ENCODE measurements at places on chromosomes 4 and X. TPM values are rescaled to one million over a fixed set of nuclear protein-coding genes. Genes with fewer than 3 reads are reported as not detected.

- peaks cover 6% of the 10 kb centered on the region for H3K4me1 ChIP-seq
- H3K27ac ChIP-seq = no peak overlapping the region
- H3K4me3 ChIP-seq = no peak overlapping the region
- DNase-seq = no peak
- no peaks in the 10 kb centered on the region for H3K36me3 ChIP-seq
- no peaks in the 10 kb centered on the region for H3K27me3 ChIP-seq
Measured at GRCh38 chr4:6749340-6750171, 33.0 kb upstream of the KIAA0232 start.

- DNase-seq = no peak
- no peak overlapping the region for H3K4me3 ChIP-seq
- no peaks in the 10 kb centered on the region for H3K4me1 ChIP-seq
- no peaks in the 10 kb centered on the region for H3K36me3 ChIP-seq
- no peaks in the 10 kb centered on the region for H3K27me3 ChIP-seq
- no peak overlapping the region for H3K27ac ChIP-seq
Measured at GRCh38 chr4:5033281-5033841, 14.1 kb upstream of the CYTL1 start.

HPGDS gene
- not detected for polyA plus RNA-seq

GRCh38 chr4:84171871-84172270 is 327.2 kb downstream of the NKX6-1 start:
- H3K27ac ChIP-seq = no peak overlapping the region
- H3K4me1 ChIP-seq = no peaks in the 10 kb centered on the region
- no peaks in the 10 kb centered on the region for H3K36me3 ChIP-seq
- DNase-seq = no peak

Data from cardiac muscle cell (in vitro differentiated cells and primary cell).